ENCODE measurements at places on chromosomes 7 and 10.

GRCh38 chr7:128408709-128409595, 830 bp downstream of the IMPDH1 start:
- no peak for DNase-seq

DNA sequence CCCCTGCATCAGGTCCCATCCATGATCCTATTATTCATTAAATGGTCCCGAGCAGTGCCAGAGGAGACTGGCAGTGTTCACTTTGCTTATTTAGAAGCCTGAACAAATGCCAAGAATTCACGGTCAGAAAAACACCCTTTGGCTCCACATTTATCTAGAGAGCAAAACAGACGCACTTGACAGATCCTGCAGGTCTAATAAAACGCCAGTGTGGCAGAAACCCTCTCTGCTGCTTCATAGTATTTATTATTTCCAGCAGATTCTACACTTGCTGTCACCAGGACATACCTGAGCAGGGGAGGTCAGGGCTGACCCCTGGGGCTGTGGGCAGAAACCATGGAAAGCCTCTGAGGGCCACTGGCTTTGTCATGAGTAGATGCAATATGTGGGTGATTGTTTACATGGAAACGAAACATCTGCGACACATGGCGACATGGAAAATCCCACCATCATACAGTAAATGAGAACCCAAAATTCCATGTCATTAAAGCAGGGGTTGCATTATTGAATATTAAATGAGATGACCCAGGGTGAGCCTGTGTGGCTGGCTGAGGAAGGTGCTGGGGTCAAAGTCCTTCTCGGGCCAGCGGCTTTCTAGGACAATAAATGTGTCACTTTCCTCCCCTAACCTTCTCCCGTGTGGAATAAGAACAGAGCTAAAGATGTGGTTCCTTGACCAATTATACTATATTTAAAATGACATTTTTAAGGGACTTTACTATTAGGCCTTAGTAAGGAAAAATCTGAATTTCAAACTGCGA, 205.9 kb upstream of the SVIL start:
- no peak for DNase-seq

DNA sequence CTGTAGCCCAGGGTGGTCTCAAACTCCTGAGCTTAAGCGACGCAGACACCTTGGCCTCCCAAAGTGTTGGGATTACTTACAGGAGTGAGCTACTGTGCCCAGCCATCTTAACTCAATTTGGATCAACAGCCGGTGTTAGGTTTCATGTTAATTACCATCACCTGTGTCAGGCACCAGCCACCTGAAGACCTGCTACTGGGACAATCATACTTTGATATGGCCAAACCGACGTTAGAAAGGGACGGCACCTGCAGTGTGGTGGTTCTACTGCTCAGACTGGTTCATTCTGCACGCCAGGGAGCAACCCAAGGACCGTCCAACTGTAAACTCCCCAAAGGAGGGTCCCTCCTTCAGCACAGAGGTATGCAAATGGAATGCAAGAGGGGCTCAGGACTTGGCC, 74.2 kb upstream of the CYTH3 start:
- DNase-seq: no peak

DNA sequence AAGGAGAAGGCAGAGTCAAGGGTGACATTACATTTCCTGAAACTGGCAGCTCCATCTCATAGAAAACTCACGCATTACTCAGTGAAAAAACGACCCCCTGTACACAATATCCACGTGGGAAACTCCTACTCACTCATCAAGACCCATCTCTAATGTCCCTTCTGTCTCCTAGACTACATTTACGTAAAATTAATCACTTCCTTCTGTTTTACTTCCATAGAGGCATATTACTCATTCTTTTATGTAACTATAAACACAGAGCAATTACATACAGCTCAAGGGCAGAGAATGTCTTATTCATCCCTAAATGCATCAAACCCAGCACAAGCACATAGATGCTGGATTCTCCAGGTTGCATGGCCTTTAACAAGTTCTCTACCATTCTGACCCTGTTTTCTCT, 281.8 kb downstream of the KCNMA1 start:
- DNase-seq: no peak

DNA sequence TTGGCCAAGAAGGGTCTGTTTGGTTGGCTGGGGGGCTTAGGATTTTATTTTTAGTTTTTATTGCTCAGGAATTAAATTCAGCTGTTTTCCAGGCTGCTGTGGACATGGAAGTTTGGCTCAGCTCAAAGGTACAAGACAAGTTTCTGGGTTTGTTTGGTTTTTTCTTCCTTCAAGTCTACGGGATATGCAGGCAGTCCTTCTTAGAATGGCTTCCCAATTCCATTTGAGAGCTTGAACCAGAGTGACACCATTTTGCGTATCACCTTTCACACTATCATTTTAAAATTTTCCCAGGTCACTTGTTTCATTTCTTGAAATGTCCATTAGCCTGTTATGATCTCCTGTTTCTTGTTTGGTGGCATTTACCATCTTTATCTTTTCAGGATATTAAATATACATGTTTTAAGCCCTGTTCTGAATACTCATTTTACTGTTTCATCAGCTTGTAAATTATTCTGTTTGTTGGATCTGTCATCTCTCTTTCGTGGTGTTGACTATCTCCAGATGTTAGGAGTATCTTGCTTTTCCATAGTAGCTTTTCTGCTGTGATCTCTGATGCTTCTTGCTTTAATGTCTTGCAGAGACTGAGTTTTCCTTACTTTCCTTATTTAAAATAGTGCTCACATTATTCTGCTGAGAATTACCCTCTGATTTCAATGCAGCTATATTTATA, 9.4 kb upstream of the TMEM168 start:
- DNase-seq: no peak

- no peak for DNase-seq
Observed at GRCh38 chr10:124626759-124627380, 117.3 kb downstream of the FAM53B start.

- no peak for DNase-seq
Observed at GRCh38 chr7:44324204-44324480, 1.3 kb downstream of the CAMK2B start.

DNA sequence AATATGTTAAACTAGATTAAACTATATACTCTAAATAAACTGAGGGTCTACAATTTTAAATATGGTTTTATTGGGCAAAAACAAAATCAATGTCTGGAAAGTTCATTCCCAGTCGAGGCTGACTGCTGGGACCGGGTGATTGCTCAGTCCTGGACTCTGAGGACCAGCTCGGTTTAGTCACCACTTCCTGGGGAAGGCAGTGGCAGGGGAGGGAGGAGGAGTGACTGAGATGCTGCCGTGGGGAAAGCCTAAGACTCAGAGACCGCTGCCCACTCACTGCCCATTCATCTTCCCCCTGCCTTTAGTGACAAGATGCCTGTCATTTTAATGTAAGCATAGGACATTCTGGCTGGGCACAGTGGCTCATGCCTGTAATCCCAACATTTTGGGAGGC, 29.0 kb downstream of the ATOH7 start:
- no peak for DNase-seq

DNA sequence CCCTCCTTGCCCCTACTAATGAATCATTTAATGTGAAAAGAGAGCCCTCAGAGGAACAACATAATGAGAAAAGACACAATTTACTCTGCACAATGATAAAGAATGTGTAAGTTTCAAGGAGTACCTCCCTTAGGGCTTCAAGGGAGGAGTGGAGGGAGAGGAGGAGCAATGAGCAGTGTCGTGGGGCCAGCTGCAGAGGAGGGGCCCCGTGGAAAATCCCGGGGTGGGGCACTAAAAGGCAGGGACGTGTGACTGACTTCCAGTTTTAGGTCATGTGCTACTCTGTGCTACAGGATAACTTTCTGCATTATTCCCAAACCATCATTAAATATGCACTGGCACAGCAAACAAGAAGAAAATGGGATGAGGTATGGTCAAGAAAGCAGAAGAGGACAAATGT, 108.1 kb downstream of the ANLN start:
- no peak for DNase-seq

- DNase-seq: no peak
Observed at GRCh38 chr10:4264209-4264865, 479.3 kb upstream of the KLF6 start.

All from hippocampal formation (tissue), 2 donors.